ENCODE measurements at places on chromosomes 7 and 10. TPM values are rescaled to one million over a fixed set of nuclear protein-coding genes. Genes with fewer than 3 reads are reported as not detected.

ECHDC3 gene
- 138 TPM for total RNA-seq

DNA sequence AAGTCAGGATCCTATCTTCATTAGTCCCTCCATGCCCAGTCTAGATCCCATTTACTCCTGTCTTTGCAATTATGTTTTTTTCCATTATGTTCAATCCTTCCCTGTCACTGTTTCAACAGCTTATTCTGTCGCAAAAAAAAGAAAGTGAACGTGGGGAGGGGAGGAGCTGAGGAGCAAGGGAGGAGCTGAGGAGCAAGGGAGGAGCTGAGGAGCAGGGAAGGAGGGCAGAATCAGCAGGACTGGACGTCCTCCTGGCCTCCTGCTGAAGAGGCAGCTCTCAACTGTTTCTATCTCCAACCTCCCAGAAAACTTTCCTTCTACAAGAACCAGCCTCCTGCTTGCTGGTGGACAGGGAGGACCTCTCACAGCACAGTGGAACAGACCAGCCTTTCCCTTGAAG, 26.0 kb downstream of the LARP4B start:
- no peak for DNase-seq

CYP26C1 gene
- 0.36 TPM for total RNA-seq

DNA sequence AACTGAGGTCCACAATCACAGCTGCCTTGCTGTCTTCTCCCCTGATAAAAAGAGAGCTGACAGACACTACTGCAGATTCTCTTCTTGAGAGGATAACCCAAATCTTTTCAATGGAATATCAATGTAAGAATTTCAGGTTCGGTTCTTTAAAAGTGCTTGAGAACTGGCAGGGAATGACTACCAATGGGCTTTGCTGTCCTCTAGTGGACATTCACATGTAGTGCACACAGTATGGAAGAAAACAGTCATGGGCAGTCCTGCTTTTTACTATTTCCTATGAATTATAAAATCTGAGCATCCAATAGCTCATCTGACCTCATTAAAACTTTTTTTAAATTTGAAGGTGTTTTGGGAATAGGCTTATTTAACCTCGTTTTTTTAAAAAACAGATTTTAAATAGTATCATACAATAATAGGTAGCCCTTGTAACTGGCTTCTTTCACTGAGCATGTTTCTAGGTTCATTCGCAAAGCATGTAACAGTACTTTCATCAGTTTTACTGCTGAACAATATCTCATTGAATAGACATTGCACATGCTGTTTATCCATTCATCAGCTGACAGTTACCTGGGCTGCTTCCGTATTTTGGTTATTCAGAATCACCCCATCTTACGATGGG, 18.3 kb downstream of the FZD9 start:
- DNase-seq = no peak

DNA sequence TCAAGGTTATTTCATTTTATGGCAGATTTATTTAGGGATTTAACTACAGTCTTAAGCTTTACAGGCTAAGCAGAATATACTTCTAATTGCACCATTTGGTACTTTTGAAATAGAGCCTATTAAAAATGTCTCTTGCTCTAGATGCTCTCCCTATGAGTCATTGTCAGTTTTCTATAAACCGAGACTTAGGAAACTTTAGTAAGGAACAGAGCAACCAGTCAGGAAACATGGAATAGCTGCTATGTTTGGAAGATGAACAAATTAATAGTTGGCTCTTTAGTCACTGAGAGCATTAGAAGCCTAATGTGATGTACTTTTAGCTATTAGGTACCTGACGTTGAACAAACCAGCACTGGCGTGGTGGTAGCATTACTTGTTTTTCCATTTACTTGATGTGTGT, 35.3 kb downstream of the INPP5F start:
- no peak for DNase-seq

MMS19 gene
- total RNA-seq = 66.4 TPM

DNA sequence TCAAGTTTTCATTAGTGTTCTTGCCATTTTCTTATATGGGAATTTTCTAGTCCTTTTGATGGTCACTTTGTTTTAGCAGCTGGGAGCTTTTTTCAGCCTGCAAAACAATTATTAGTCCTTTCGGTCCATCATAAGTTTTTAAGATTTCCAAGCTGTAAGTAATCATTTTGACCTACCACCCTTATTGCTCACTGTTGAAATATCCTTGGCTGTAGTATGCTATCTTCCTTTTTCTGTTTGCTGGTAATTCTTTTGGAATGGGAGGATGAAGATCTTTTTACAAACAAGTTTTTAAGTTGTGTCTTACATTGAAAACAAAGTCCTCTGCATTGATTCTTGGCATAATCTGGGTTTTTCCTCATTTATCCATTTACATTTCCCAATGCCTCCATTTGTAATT, 24.0 kb downstream of the BZW2 start:
- DNase-seq = no peak

GIMAP8 gene
- total RNA-seq = 14.4 TPM

DNA sequence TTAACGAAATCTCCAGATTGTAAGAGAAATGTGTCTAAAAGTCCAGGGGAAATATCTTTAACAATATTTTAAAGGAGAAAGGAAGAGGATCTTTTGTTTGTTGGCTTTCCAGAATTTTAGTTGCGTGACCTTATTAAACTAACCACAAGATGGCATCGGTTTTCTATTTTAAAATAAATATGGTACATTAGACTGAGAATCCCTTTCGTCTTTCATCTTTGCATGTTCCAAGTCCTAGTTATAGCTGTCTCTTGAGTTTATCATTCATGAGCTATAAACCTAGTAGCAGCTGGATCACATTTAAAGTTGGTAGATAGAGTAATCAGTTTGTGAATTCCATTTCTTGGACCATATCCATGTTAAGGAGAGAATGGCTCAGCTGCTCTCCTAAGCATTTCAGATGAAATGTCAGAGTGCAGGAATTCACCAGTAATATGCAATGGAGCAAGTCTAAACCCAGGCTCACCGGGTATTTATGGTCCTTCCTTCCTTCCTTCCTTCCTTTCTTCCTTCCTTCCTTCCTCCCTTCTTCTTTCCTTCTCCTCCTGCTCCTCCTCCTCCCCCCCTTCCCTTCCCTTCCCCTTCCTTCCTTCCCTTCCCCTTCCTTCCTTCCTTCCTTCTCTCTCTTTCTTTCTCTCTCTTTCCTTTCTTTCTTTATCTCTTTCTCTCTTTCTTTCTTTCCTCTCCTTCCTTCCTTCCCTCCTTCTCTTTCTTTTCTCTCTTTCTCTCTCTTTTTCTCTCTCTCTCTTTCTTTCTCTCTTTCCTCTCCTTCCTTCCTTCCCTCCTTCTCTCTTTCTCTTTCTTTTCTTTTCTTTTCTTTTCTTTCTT, 57.8 kb upstream of the RAB18 start:
- DNase-seq = no peak

- DNase-seq = no peak
Observed at GRCh38 chr7:28654110-28654509, 241.8 kb downstream of the CREB5 start.

HABP2 gene
- not detected for total RNA-seq

GRCh38 chr7:150379441-150380379, 580 bp downstream of the ZNF775 start:
- DNase-seq = no peak

DNA sequence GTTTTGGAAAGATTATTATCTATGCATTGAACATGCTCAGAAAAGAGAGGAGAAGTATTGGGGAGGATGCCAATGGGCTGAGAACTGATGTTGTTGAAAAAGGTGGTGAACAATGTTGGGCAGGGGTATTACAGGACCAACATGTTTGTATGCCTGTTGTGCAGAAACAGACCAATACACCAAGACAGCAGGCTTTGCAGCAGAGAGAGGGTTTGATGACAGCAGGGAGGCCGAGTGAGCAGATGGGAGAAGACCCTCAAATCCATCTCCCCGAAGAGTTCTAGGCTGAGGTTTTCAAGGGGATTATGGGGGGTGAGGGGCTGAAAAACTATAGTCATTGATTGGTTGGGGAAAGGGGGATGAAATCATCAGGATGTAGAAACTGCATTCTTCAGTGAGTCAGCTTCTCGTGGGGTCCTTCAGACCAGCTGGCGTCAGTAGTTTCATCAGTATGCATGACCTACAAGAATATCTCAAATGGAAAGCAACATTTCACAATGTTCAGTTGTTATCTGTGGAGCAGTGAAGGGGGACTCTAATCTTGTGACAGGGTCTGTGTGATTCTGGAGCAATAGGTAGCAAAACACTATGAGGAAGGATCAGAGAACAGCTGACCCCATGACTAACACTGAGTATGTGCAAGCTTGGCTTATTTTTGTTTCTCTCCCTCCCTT, 167.8 kb downstream of the BAMBI start:
- no peak for DNase-seq

- no peak for DNase-seq
Observed at GRCh38 chr7:131544449-131545301, 11.8 kb downstream of the PODXL start.

- DNase-seq = no peak
Observed at GRCh38 chr10:116716381-116716780, 26.0 kb downstream of the HSPA12A start.

SPDYE5 gene
- not detected for total RNA-seq

GRCh38 chr10:30348378-30348776, 701 bp downstream of the MTPAP start:
- no peak for DNase-seq

DNA sequence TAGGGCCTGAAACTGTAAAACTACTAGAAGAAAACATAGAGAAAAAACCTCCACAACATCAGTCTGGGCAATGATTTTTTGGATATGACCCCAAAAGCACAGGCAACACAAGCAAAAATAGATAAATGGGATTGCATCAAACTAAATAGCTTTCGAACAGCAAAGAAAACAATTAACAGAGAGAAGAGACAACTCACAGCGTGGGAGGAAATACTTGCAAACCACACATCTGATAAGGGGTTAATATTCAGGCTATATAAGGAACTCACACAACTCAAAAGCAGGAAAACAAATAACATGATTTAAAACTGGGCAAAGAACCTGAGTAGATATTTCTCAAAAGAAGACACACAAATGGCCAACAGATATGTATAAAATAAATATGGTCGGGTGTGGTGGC, 7.7 kb upstream of the GSTK1 start:
- no peak for DNase-seq

- DNase-seq = no peak
Observed at GRCh38 chr10:46787321-46787615, 124.0 kb upstream of the PTPN20 start.

GRCh38 chr7:28806841-28807240, 151.3 kb downstream of the TRIL start:
- no peak for DNase-seq

- no peak for DNase-seq
Observed at GRCh38 chr7:76261931-76262330, 40.5 kb upstream of the HSPB1 start.

- no peak for DNase-seq
Observed at GRCh38 chr10:101155896-101156295, 24.8 kb downstream of the TLX1 start.

CUBN gene
- 2.2 TPM for total RNA-seq

DNA sequence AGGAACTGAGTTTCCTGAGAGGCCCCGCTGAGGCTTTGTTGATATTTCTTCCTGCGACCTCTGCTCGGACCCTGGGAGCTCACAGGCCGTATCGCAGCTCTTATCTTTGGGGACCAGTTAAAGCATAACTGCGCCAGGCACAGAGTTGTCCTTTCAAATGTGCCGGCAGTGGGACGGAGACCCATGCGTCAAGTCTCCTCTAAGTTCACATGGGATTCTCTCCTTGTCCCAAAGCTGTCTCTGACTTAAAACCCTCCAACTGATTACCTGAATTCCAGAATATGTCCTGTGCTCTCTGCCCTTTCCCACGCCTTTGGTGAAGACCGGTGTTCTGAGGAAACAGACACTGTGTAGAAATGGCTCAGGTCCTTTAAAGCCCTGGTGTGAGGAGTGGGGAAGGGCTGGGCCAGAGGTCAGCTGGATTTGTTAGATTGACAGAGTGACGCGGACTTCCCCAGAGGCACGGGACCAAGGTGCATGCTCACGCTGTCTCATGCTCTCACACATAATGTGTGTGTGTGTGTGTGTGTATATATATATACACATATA, 169.8 kb downstream of the EGFR start:
- DNase-seq = no peak

- no peak for DNase-seq
Observed at GRCh38 chr7:111392294-111392693, 170.0 kb downstream of the IMMP2L start.

SH2D4B gene
- not detected for total RNA-seq

- no peak for DNase-seq
Observed at GRCh38 chr7:67392596-67393438, 396.2 kb downstream of the TYW1 start.

EPHB6 gene
- total RNA-seq = 89.0 TPM

DNA sequence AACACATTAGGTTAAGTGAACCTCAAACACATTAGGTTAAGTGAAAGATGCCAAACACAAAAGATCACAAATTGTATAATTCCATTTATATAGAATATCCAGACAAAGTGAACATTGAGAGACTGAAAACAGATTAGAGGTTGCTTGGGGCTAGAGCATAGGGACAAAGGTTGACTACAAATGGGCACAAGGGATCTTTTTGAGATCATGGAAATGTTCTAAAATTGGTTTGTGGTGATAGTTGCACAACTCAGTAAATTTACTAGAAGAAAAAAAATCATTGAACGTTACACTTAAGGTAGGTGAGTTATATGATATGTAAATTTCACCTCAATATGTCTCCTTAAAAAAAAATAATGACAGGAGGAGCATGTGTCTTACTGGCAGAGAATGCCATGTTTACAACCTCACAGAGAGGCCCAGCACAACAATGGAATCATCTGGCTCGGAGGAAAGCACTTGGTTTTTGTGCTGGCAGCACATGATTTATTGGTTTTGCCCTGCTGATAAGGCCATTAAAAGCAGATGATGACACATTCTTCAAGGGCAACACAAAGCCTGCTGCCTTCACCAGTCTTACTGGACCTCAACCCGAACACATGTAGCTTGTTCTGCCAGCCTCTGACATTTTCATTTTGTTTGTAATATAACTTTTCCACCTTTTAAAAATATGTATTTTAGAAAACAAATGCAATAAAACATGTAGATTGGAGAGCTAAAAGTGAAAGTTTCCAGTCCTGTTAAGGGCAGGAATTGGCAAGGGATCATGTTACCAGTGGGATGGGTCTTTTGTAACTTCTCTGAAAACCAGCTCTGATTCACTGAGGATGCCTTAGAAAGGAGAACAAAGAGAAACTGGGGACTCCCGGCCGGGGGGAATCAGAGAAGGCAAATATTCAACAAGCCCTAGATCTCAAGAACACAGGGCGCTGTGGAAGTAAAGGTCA, 11.9 kb upstream of the LMOD2 start:
- DNase-seq = no peak

- no peak for DNase-seq
Observed at GRCh38 chr7:38178695-38179344, 775 bp downstream of the STARD3NL start.

PAPSS2 gene
- 58.1 TPM for total RNA-seq

All from omental fat pad (tissue), 4 donors.